ENCODE measurements at places on chromosomes 2 and 18.

- no peak for DNase-seq
Observed at GRCh38 chr2:197614532-197614931, 60.9 kb downstream of the RFTN2 start.

DNA sequence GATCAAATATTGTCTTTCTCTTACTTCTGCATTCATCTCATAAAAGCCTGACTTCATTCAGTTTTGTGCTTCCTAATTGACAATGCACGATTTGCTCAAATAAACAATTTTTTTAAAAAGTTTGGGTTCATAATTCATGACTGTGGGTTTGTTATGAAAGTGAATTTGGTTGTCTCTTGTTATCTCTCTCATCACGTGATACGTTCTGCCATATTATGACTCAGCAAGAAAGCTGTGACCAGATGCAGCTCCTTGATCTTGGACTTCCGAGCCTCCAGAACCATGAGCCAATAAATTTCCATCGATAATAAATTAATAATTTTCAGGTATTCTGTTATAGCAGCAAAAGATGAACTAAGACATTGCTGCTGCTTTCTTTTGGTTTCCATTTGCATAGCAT, 156.5 kb upstream of the LRATD1 start:
- no peak for DNase-seq

GRCh38 chr18:56152551-56153310, 485.7 kb downstream of the TXNL1 start:
- DNase-seq: no peak

DNA sequence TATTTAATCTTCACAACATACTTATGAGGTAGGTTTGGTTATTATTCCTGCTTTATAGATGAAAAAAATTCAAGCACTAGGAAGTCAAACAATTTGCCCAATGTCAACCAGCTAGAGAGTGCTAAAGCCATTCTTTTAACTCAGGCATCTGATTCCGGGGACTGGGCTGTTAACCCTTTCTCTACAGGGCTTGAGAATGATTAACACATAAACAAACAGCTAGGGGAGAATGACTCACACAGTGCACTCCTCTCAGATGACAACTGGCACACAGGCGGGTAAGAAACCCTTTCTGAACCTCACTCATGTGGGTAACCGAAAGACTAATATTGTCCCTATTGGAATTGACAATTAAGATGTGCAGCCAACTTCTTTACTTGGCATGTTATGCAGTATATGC, 86.3 kb upstream of the FSHR start:
- DNase-seq: no peak

GRCh38 chr2:46555646-46556234, 76.4 kb downstream of the TMEM247 start:
- no peak for DNase-seq

- DNase-seq: no peak
Observed at GRCh38 chr2:157866202-157866601, 9.9 kb downstream of the ACVR1 start.

GRCh38 chr18:62329691-62330454, 4.8 kb downstream of the TNFRSF11A start:
- DNase-seq: peak; percentile 57

GRCh38 chr18:58501066-58501896, 127.6 kb downstream of the ALPK2 start:
- no peak for DNase-seq

GRCh38 chr2:44136252-44136651, 32.4 kb upstream of the PPM1B start:
- no peak for DNase-seq

- no peak for DNase-seq
Observed at GRCh38 chr18:57981308-57982028, 62.6 kb upstream of the NEDD4L start.

DNA sequence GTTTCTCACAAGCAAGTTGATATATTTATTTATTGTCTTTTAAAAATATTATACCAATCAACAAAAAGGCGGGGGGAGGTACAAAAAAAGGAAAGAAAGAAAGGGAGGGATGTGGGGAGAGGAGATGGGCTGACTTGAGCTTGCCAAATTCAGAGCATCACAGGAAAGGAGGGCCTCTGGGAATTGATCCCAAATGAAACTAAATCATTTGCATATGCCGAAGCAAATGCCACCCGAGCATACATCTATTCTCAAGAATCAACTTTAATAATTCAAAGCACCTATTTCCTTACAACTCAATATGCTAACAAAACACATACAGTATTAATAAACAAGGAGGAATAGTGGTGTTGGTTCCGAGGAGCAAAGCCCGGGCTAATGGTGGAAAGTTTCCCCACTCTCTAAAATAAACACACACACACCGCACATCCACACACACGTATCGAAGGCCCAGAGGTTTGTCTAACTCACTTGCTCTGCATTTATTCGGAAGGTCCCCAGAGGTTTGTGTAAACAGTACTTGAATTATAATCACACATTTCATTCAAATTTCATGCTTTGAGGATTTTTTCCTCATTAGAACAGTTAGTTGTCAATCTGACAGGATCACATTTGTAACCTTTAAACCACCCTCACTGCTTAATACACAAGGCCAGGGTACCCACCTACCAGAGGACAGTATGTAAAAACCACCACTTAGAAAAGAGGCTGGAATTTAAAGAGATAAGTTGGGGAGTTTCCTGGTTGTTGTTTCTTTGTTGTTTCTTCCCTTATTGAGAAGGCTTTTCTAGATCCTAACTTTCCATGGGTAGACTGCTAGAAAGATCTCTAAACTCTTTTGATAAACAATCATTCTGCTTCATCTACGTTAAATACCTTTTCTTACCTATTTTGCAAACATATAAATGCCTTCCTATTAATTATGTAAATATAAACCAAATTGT, 264.7 kb downstream of the TCF4 start:
- no peak for DNase-seq

DNA sequence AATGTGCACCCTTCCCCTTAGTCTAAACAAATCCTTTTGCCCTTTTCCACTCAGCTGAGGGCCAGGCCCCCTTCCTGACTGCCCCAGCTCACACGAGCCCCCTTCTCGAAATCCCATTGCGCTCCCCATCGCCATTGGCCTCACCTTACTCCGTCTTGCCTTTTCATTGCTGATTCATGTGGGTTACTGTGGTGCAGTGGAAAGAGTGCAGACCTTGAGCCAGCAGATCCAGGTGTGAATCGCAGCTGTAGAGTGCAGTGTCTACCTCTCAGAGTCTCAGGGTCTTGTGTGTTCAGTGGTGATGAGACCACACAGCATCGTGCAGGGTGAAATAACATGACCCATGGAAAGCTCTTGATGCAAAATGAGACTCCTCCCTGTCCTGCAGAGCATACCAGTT, 132.4 kb upstream of the APCDD1 start:
- no peak for DNase-seq

- DNase-seq: peak; percentile 27
Observed at GRCh38 chr2:148538375-148538774, 106.2 kb upstream of the EPC2 start.

GRCh38 chr2:240340361-240340761, 95.1 kb upstream of the GPC1 start:
- DNase-seq: no peak

DNA sequence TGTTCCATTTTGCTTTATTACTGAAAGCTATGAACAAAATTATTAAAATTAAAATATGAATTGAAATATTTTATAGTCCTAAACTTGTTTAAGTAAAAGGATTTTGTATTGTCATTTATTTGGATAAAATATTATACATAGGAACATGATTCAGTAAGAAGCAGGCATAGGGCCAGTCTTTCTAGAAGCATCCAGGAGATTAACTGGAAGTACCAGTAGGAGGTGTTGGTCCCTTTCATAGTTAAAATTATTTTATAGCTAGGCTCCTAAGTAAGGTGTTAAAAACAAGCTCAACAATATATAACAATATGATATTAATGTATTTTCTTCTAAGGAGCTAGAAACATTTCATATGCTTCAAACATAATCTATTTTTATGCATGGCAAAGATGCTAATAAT, 43.7 kb downstream of the FIGN start:
- DNase-seq: no peak

GRCh38 chr2:205699515-205700289, 17.4 kb downstream of the NRP2 start:
- no peak for DNase-seq

DNA sequence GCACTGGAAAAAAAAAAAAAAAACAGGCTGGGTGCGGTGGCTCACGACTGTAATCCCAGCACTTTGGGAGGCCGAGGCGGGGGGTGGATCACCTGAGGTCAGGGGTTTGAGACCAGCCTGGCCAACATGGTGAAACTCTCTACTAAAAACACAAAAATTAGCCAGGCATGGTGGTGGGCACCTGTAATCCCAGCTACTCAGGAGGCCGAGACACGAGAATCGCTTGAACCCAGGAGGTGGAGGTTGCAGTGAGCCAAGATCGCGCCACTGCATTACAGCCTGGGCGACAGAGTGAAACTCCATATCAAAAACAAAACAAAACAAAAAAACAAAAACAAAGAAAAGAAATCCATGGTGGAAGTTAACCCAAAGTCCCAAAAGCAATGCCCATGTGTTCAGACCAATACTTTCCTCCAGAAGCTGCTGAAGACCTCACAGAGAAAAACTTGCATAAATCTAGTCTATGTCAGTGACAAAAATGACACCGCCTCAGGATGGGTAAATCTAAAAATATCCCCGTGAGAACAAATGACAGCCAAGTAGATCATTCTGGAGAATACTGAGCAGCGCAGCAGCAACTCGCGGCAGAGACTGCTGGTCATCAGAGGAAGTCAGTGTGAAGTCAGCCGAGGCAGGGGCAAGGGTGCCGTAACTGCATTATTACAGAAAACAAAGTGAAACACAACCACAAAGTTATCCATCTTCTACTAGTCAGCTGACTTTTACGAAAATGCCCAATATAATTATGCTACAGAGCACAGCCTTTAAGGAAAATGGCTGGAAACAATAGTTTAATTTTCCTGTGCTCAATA, 41.0 kb downstream of the LPIN2 start:
- DNase-seq: peak; percentile 70

DNA sequence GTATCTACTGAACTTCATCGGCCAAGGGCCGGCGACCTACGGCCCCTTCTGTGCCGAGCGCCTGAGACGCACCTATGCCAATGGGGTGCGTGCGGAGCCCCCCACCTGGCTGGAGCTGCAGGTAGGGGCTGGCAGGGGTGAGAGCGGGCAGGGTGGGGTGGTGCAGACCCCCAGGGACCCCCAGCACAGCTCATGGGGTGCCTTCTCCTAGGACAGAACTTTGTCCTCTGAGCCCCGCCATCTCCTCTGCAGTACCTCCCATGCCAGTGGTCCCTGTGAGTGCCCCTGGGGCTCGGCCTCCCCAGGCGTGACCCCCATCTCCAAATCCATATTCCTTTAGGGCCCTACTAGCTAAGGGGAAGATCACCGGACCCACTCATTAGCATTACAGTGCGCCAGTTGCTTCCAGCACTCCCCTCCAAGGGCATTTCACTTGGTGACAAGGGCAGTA, 23.9 kb upstream of the GPR17 start:
- no peak for DNase-seq

DNA sequence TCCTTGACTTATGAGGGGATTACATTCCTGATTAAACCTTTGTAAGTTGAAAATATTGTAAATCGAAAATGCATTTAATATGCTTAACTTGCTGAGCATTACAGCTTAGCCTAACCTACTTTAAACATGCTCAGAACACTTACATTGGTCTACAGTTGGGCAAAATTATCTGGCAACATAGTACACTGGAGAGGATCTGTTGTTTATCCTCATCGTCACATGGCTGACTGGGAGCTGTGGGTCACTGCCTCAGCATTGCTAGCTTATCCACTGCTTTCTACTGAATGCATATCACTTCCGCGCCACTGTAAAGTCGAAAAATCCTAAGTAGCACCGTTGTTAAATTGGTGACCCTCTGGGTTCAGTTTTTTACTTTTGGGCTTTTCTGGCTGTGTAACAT, 13.7 kb downstream of the PMS1 start:
- DNase-seq: no peak

- no peak for DNase-seq
Observed at GRCh38 chr2:120303177-120303576, 42.8 kb upstream of the INHBB start.

DNA sequence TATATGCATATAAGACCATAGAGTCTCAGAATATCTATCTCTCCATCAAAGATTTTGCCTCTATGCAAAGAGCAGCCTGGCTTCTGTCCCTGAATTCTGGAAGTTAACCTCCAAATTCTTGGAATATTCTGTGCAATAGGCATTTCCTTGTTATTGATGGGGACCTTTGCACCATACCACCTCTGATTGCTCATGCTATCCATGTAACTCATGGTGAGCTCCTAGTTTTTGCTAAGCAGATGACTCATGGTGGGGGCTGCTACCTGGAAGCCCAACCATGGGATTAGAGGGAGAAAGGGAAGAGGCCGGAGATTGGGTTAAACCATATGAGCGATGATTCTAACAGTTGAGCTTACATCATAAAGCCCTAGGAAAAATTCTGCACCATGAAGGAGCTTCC, 310.2 kb upstream of the FIGN start:
- DNase-seq: no peak

GRCh38 chr2:168611896-168612650, 156.0 kb downstream of the CERS6 start:
- DNase-seq: no peak

DNA sequence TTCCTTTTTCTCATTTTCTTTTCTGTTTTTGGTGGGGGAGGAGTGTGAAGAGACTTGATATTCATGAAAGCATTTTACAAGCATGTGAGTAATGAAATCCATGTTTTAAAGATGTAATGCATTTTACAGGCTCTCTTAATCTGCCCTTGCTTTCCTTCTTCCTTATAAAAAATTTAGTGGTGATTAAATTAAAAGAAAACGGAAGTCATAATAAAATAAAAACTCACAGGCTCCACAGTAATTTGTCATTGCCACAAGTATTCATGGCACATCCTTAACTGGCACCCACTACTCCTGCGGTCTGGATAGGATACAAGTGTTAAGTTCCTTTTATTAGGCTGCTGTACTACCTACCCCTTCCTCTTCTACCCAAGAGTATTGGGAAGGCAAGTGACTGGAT, 241.2 kb downstream of the SLC4A3 start:
- no peak for DNase-seq

DNA sequence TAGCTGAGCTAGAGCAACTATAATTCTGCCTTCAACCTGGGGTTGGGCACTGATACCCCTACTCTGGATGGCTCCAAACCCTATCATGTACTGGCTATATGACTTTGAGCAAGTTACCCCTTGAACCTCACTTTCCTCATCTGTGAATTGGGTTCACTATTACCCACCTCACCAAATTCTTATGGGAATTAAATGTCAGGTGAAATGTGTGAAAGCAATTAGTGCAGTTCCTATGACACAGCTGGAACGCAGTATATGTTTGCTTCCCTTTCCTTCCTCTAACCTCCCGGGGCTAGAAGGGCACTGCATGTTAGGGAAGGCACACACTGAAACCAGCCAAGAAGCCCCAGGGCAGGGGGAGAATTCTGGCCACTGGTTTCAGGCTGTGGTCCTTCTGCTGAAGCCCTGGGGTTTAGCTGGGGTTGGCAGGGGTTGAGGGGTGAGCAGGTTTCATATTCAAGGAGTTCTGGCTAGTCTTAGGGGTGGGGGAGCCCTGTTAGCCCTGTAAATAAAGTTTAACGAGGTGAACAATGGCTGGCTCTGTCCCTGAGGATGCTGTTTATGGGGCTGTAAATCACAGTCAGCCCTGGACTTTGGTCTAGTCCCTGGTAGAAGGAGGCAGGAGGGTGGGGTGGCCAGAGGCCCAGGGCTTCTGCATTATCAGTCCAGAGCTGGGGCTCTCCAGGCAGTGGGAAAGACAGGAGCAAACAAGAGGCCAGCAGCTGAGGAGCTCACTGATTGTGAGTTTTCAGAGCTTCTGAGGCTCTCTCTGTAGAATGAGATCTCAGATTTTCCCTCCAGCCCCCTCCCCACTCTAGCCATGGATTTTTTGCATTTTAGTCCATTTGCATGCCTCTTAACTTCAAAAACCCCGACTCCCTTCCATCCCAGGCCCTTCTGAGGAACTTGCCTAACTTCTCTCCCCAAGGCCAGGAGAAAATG, 8.0 kb downstream of the PKDCC start:
- no peak for DNase-seq

Measured in hematopoietic multipotent progenitor cell treated with erythropoietin and hydrocortisone succinate and interleukin-3 and kit ligand, for 6 days (in vitro differentiated cells).